ENCODE measurements at places on chromosomes 2 and 18.

DNA sequence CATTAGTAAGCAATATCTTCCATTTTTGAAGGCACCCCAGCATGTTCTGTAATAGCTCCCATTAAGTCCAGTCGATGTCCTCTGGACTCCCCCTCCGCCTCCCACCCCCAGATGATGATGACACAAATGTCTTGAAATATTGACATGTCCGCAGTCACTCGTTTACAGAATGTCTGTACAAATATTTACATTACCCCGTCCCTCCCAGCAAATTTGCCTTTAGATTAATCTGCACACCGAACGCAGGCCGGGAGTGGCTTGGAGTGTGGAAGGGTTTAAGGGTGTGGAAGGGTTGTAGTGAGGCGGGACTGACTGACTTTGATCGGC lies 853 bp upstream of the OSBPL6 start:
- no peak for DNase-seq

DNA sequence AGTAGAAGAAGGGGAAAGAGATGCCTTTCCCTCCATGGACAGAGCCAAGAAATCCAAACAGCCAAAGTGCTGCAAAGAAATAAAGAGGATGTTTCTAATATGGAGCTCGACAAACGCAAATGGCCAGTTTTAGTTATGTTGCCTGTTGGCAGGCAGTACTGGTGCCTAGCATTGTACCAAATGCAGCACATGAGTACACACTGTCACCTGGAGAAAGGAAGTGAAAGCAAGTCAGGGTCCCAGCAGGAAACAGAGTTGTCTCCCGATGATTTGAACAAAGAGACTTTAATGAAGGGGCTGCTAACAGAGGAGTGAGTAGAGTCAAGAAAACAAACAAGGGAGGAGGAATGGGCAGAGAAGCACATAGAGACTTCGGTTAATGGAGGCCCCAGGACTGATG lies 623.0 kb downstream of the BCL11A start:
- DNase-seq, result no peak

- no peak for DNase-seq
These were observed 31.9 kb upstream of the PNO1 start for GRCh38 chr2:68125821-68126220.

DNA sequence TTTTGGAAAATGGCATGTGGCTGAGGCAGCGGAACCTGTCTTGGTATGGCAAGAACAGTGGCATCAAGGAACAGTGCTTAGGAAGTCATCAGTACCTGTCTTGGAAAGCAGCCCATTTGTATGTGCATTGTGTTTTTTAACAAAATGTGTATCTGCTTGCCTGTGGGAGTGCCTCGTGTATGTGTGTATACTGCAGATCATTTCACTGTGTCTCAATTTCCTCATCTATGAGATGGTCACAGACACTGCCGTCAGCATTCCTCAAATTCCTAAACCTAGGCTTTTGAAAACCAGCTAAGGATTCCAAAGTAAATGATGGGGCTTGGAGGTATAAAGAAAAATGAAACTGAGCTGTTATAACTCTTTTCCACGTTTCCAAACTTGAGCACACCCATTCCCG lies 441.3 kb downstream of the RND3 start:
- no peak for DNase-seq

DNA sequence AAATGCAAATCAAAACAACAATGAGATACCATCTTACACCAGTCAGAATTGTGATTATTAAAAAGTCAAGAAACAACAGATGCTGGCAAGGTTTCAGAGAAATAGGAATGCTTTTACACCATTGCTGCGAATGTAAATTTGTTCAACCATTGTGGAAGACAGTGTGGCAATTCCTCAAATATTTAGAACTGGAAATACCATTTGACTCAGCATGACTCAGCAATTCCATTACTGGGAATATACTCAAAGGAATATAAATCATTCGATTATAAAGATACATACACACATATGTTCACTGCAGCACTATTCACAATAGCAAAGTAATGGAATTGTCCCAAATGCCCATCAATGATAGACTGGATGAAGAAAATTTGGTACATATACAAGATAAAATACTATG lies 516.7 kb downstream of the ERBB4 start:
- no peak for DNase-seq

GRCh38 chr2:12326449-12327190 lies 390.1 kb upstream of the TRIB2 start:
- DNase-seq, result no peak

DNA sequence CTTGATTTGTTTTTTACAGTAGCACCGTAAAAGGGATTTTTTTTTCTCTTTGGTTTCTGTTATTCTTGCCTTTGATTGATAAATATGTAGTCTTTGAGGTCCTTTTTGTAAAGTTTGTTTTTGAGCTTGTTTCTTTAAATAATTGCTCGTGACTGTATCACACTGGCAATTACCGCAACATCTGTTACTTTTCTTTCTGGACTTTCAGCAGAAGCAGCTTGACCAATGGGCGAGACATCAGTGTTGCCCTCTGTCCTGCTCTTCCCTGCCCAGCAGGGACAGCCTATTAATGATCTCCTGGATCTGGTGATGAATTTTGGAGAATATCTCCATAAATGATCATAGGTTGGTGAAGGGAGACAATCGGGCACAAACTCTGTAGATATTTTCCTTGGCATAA lies 74.9 kb downstream of the TDRD15 start:
- DNase-seq, result no peak

- DNase-seq, result no peak
These were observed 96.3 kb downstream of the UPP2 start for GRCh38 chr2:158197940-158198339.

- DNase-seq, result no peak
These were observed 460.8 kb upstream of the HS6ST1 start for GRCh38 chr2:128779301-128780095.

All from stimulated activated CD4-positive, alpha-beta T cell treated with anti-CD3 and anti-CD28 coated beads, Interleukin-1b, Interleukin-23, amount 100 ng/mL, for 24 hours (primary cell).